ENCODE measurements at places on chromosomes 5 and 9. TPM values are rescaled to one million over a fixed set of nuclear protein-coding genes. Genes with fewer than 3 reads are reported as not detected.

Gene DOCK8
- total RNA-seq, result 9.5 TPM

Gene MPDZ
- 69.0 TPM for total RNA-seq

Gene MYMK
- not detected for total RNA-seq

Gene PHYHD1
- total RNA-seq, result 15.5 TPM

Gene F2RL2
- total RNA-seq, result 6.6 TPM

- DNase-seq, result no peak
Observed at GRCh38 chr5:133635051-133635450, 22.7 kb upstream of the FSTL4 start.

DNA sequence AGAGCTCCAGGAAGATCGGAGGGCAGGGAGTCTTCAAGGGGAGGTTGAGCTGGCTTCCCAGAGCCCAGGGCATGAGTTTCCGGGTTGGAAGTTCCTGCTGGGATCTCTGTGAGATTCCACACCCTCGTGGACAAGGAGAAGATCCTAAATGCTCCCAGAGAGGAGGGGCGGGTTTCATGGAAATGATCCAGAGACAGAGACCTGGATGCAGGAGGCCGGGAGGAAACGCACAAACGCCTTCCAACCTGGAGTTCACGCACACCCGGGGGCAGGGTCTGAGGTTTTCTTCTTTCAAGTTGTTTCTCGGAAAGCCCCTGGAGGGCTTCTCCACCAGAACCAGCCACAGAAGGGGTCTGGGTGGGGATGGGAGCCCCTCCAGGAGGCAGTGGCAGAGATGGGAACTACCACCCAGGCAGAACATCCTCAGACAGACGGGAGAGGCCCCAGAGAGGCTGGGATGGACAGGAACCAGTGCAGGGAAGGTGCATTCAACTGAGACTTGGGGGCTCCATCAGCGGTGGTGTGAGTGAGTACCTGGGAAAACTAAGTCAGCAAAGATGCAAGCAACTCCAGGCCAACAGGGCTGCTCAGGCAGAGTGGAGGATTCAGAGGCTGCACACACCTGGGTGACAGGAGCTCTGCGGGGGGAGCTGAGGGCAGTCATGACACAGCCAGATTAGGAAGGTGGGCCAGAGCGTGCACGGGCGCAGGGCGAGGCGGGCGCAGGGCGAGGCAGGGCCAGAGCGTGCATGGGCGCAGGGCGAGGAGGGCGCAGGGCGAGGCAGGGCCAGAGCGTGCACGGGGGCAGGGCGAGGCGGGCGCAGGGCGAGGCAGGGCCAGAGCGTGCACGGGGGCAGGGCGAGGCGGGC, 52.1 kb upstream of the EXOC3 start:
- DNase-seq, result no peak

DNA sequence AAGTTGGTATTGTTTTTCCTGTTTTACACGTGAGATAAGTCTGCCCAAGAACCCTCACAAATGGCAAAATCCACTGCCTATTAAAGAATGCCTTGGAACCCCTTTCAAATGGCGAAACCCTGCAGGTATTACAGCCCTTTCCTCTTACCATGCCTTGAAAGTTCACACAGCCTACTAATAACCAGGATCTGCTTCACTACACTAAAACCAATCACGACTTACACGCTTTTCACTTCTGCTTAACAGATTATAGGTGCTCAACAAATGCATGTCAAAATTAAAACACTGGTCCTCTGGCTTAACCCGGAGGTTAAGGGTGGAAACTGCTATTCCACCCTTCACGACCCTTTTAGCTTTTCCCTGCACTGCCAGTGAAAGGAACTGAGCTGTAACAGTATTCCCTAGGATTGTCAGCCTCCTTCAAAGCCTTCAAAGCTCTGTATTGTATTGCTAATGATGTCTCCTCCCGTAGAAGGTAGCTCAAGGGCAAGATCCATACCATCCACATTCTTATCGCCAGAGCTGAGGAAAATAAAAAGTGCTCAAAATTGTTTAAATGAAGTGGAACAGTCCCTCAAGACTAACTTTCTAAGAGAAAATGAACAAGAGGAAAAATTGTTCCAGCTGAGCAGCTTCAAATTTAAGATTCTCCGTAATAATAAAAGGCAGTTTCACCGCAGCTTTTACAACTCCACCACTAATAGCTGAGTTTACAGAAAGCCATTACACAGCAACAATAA, 997 bp downstream of the AUH start:
- DNase-seq, result no peak

DNA sequence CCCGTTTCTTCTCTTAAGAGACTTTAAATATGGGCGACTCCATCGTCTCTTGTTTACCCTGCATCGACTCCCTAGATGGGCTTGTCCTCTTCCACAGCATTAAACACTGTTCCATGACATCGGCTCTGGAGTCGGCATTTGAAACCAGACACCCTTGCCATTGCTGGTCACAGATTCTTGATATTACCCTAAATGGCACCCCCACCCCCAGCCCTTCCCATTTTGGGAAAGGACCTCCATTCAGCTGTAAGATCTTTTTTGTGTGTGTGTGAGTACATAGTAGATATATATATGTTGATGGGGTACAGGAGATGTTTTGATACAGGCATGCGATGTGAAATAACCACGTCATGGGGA, 51.1 kb upstream of the SH3PXD2B start:
- peak; percentile 54 for DNase-seq

- DNase-seq, result no peak
Observed at GRCh38 chr5:101160002-101160401, 256.9 kb upstream of the ST8SIA4 start.

- DNase-seq, result no peak
Observed at GRCh38 chr5:150618588-150619281, 21.7 kb upstream of the SYNPO start.

- no peak for DNase-seq
Observed at GRCh38 chr9:100440071-100440470, 13.1 kb downstream of the MSANTD3 start.

GRCh38 chr5:162227075-162227474, 159.5 kb downstream of the GABRG2 start:
- DNase-seq, result no peak

- no peak for DNase-seq
Observed at GRCh38 chr9:16809912-16810610, 60.4 kb downstream of the BNC2 start.

- DNase-seq, result no peak
Observed at GRCh38 chr5:8458038-8458383, 589.1 kb downstream of the MTRR start.

GRCh38 chr9:110065532-110065931, 142.4 kb downstream of the C9orf152 start:
- DNase-seq, result no peak

DNA sequence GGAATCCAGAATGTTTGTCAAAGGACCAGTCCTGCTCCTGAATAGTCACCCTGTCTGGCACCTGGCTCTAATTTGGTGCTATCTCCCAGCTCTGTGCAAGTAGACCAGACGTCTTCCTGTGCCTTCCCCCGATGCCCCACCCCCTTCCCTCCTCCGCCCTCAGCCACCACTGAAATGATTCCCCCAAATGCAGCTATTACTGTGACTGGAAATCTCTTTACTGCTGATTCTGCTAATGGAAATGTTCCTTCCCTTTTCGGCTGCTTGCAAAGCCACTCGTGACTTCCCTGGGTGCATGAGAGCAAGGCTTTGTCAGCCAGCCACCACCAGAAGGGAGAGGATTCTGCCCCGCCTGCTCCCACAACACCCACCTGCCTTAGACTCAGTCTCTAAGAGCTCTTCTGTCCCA, 11.4 kb downstream of the ASTN2 start:
- no peak for DNase-seq

- no peak for DNase-seq
Observed at GRCh38 chr9:96599298-96599697, 20.3 kb downstream of the CDC14B start.

- DNase-seq, result no peak
Observed at GRCh38 chr5:14906628-14907027, 35.0 kb upstream of the ANKH start.

- no peak for DNase-seq
Observed at GRCh38 chr9:136255166-136255538, 9.5 kb upstream of the QSOX2 start.

GRCh38 chr5:155091768-155092717, 78.5 kb downstream of the KIF4B start:
- DNase-seq, result no peak
